ENCODE measurements at places on chromosomes 3 and 15. TPM values are rescaled to one million over a fixed set of nuclear protein-coding genes. Genes with fewer than 3 reads are reported as not detected.

DNA sequence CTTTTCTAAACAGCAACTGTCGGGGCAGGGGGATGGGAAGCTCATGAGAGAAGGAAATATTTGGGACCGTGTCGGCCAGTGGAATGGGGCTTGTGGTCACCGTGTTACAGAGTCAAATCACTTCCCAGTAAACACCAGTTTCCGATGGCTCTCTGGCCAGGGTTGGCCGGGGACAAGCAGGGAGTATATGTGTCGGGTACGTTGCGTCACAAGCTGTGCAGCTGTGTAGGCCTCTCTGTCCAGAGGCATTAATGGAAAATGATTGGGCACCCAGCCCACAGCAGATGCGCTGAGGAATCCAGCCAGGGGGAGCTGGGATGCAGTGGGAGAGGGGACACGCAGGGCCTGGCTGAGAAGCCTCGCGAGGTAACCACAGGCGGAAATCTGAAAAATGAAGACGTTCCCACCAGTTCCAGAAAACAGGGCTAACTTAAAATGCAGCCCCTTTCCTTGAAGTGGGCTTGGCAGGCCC lies 15.8 kb upstream of the ALDH1A3 start:
- DNase-seq, result peak; percentile 86

DNA sequence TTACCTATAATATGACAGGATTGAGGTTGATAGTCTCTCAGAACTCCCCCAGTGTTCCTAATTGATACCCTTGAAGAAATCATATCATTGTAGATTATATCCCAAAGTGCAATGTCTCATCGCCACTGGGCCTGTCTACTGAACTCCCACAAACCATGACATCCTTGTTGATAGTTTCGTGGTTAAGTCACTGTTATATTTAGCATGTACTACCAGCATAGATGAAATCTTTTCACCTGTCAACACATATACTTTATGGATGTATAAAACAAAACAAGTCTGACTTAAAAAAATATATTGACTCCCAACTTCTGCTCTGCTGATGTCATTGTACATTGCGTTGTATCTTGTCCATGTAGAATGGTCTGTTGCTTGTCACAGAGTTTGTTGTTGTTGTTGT lies 128.1 kb downstream of the IQCH start:
- no peak for DNase-seq

DNA sequence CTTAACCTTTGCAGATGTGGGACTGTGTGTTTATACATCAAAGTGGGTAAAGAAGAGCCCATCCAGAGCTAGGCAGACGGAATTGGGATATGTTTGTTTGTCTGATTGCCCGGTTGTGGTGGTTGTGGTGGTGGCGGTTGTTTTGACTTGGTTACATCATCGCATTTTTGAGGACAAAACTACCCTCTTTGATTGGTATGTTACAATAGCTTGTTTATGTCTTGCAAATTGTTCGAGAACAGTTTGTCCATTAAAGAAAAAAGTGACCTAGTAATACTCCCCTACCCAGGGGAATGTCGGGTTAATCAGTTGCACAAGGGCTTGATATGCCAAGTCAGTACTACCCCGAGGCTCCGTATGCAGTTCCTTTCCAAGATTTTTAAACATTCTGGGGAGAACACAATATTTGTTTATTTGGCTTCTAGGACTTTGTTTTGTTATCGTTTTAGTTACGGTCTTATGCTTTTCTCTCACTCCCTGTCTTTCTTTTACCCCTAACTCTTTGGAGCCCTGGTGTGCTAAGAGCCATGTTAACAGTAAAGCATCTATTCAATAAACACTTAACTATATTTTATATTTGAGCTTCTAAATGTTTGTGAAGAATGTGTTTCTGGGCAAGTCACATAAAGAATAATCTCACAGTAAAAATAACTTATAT lies 315.4 kb downstream of the LPP start:
- no peak for DNase-seq

DNA sequence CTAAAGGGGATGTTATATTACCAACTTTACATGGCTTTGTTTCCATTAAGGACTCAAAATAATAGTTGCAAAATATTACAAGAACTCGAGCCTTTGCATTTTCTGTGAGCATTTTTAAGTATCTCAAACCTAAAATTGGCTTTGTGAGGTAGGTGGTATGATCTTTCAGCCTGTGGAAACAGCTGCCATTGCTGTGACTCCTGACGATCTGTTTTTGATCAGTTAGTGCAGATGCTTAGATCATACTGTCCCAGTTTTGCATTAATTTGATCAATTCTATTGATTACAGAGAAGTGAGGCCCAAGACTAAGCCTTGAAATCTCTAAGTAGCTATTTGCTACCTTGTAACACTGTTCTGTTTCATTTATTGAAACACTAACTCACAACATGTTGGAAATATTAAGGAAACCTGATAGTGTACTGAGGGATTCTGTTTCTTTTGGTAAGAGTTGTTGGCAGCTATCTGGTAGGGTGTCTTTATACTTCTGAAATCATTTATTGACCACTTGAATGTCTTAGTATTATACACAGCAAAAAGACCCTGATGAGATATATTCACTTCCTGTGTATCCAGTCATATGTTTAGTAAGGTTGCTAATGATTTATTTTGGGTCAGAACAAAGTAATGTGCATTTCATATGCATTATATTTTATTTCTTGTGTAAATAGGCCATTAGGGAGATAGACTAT lies 14.8 kb downstream of the SKIL start:
- DNase-seq, result no peak

DNA sequence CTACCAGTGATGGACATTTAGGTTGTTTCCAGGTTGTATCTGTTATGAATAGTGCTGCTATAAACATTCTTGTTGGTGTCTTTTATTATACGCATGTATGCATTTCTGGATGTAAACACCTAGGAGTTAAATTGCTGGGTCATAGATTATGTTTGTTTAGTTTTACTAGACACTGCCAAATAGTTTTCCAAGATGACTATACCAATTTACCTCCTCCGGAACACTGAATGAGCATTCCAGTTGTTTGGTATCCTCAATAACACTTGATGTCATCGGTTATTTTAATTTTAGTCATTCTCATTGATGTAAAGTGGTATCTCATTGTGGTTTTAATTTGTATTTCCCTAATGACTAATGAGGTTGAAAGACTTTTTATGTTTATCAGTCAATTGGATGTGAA lies 36.6 kb upstream of the ARID3B start:
- no peak for DNase-seq

DNA sequence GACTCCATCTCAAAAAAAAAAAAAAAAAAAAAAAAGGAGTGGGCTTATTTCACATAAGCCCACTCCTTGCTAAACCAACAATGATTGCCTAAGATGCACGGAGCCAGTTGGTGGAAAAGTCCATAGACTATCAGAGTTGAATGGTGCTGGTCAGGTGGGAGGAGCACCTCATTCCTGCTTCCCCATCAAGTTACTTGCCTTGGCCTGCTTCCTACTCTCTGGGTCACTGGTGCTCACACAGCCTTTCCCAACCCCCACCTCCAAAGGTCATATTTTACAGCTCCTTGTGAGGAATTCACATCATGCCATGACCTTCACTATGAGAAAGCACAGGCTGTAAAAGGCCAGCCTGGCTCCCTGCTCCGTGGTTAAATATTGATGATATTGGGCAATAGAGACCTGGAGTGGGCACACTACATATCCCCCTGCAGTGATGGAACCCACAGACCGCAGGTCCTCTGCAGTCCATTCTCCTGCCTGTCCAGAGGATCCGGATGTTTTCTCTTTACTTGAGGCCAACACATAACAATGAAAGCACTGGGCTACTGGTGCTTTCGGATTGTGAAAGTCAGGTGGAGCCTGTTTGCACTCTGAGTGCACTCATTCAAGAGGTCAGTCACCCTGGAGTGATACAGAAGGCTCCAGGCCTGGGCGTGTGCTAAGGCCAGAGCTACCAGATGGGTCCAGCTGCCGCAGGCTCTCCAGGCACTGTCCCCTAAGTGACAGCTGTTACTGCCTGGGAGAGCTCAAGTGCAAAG lies at the start of gene SLC51B:
Gene SLC51B (plus strand): TSS at position 664 of the 758 bp plus-strand sequence. CDS start 4,618 bp downstream, outside the sequence.
- DNase-seq, result no peak

- DNase-seq, result no peak
Measured at GRCh38 chr3:42732196-42732828, 29.7 kb upstream of the HHATL start.

DNA sequence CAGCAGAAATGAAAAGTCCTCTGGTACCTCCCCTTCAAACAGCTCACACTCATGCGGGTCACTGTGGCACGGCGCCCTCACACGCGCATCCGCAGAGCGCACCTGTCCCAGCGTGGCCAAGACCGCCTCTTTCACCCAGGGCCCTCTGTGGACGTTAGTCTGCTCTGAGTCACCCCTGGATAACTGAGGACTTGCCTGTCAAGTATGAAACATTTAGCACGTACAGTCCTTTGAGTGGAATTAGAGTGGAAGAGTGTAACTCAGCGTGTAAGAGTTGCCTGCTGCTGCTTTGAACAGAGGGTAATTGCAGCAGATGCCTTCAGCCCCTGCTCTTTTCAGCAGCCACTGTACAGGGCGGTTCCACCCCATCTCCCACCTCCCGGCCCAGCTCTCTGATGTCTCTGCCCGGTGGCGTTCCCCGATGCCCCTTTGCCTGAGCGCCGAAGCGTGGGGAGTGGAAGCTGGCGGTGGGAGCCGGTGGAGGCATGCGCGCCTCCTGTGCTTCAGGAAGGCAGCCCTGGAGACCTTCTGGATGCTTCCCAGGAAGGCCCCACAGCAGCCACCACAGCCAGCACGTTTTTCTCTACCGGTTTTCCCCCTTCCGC lies 23.0 kb downstream of the CPN2 start:
- no peak for DNase-seq

GRCh38 chr3:14434498-14435151 lies 32.2 kb downstream of the SLC6A6 start:
- peak; percentile 92 for DNase-seq

DNA sequence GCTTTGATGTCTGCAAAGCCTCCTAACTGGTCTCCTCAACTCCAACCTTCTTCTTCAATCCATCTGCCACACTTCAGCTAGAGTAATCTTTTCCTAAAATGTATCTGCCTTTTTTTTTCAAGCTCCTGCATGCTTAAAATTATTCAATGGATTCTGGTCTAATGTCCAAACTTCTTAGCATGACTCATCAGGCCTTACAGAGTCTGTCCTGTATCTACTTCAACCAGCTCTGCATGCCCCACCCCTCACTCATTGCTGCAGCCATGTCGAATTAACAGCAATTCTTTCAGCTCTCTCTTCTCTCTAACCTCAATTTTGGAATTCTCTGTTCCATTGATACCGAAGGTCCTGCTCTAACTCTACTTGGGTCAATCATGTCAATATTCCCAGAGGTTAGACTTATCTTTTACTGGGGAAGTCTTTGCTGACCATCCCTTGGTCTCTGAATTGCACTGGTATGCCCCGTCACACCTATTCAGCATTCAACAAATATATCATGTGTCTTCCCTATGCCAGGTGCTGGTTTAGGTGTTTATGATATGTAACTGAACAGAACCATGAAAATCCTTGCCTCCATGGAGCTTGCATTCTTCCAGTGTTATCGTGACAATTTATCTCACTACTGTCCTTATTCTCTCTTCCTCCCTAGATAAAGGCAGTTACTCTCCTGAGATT lies 88.5 kb upstream of the NANOGP8 start:
- no peak for DNase-seq

- DNase-seq, result no peak
Measured at GRCh38 chr15:95880630-95881029, 449.9 kb upstream of the NR2F2 start.

DNA sequence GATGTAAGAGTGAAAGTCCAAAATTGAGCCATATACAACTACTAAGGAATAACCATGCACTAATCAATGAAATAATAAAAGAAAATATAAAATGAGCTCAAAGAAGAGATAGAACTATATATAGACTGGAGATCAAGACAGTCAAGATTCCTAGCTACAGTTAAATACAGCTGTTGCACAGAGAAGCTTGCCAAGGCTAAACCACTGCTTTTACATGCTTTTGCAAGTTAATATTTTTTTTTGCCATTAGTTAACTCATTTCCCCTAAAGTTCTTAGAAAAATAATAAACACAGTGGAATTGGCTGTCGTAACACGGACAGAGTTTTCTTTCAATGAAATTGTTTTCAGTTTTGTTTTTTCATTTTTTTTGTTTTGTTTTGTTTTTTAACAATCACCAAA lies 123.0 kb downstream of the VGLL3 start:
- no peak for DNase-seq

DNA sequence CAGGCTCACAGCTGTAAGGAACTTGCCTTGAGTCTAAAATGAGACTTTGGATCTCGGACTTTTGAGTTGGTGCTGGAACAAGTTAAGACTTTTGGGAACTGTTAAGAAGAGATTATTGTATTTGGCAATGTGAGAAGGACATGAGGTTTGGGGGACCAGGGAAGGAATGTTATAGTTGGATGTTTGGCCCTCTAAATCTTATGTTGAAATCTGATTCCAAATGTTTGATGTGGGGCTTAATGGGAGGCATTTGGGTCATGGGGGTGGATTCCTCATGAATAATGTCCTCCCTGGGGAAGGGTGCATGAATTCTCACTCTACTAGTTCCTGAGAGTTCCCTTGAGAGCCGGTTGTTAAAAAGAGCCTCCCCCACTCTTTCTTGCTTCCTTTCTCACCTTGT lies 18.5 kb upstream of the CHCHD6 start:
- DNase-seq, result no peak

SOX14 gene
- polyA plus RNA-seq, result not detected

PTPN9 gene
- 2.3 TPM for polyA plus RNA-seq

SLC12A1 gene
- not detected for polyA plus RNA-seq

CP gene
- 2.2 TPM for polyA plus RNA-seq

ACP3 gene
- 0.04 TPM for polyA plus RNA-seq

LRRC3B gene
- 2.7 TPM for polyA plus RNA-seq
